ENCODE measurements at places on chromosomes 12 and 14.

DNA sequence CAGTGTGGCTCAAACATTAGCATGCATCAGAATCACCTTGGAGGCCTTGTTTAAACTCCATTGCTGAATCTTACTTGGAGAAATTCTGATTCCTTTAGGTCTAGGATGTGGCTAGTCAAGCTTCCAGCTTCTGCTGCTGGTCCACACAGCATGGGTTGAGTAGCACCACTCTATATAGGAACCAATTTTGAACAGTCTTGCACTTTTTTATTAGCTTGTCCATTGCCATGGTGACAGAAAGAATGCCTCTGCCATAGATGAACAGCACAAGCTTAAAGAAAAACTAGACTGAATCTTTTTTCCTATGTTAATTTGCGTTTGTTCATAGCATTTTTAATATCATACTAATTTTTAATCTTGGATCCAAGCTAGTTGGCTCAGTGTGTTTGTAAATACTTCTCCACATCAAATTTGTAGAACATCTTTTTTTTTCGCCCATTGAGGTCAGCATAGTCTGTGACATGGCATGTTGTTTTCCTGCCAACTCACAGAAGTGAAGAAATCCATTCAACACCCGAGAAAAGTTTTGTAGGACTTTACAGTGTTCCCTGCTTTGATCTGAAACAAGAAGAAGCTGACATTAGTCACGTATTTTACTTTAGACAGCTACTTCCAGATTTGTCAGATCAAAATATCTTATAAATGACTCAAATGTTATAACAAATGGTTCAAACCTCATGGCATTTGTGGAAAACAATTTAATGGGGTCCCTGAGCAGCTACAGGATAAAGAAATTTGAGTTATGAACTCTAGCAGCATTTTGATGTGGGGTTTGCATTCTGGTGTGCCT lies 438.8 kb downstream of the EGLN3 start:
- no peak for DNase-seq

DNA sequence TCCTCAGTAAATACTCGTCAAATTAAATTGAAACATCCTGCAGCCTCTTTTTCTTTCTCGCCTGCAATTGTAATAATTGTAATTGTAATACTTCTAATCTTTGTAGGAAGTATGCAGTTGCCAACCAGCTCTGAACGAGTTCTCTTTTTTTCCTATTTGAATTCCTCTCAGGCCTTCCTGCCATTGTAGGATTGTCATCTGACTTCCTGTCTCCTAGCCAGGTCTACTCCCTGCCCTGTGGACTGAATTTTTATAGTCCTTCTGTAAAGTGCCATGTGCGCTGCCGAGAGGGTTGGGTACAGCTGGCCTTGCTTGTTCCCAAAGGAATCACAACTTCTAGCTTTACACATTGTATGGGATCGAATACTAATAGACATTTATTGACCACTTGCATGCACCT lies 183.3 kb downstream of the SSPN start:
- no peak for DNase-seq

GRCh38 chr12:131923260-131923659 lies 5.8 kb upstream of the PUS1 start:
- DNase-seq, result no peak

DNA sequence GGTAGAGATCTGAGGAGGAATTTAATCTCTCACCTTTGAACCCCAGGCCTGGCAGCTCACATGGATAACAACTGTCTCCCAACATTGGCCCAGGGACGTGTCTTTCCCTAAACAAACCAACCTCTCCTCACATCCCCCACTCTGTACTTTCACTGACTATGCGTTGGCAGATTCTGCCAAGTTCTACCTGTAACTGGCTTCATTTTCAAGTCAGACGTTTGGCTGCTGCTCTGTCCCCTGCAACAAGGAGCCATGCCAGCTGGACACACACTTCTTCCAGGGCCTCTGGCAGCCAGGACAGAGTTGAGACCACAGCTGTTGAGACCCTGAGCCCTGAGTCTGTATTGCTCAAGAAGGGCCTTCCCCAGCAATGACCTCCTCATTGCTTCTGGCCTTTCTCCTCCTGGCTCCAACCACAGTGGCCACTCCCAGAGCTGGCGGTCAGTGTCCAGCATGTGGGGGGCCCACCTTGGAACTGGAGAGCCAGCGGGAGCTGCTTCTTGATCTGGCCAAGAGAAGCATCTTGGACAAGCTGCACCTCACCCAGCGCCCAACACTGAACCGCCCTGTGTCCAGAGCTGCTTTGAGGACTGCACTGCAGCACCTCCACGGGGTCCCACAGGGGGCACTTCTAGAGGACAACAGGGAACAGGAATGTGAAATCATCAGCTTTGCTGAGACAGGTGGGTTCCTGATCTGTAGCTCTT lies at the start of gene INHBC:
TSS of gene INHBC (plus strand) at position 268 of the 707 bp plus-strand sequence. CDS start at position 371, 103 bp downstream.
- no peak for DNase-seq

DNA sequence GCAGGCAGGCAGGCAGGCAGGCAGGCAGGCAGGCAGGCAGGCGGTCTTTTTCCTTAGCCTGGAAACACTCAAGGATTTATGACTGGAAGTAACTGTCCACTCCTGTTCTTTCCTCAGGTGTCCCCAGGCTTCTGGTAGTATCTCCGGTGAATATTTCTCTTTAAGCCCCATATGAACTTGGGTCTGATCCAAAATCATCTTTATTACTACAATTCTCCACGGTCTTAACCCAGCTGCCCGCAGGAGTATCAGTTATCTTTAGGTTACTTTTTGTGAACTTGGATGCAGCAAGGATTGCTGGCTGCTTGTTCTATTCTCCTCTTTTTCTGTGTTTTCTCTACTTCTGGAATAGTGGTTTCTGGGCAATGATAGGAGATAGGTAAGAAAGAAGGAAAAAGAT lies 3.3 kb downstream of the CSRNP2 start:
- no peak for DNase-seq

DNA sequence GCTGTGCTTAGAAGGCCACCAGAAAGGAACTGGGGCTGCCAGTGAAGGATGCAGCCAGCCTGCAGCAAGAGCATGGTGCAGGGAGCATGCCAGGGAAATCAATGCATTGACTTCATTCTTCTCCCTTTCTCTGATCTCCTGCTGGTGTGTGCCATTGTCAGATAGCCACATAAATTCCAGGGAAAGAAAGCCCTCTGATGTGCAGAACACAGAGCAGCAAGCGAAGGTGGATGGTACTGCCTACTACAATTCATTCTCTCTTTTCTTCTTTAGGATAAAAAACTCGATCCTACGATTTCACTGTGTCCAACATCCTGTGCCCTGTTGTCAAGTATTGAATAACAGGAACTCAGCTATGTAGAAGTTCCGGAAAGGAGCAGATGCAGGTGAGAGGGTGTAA lies 446.7 kb upstream of the TMEM132C start:
- no peak for DNase-seq

DNA sequence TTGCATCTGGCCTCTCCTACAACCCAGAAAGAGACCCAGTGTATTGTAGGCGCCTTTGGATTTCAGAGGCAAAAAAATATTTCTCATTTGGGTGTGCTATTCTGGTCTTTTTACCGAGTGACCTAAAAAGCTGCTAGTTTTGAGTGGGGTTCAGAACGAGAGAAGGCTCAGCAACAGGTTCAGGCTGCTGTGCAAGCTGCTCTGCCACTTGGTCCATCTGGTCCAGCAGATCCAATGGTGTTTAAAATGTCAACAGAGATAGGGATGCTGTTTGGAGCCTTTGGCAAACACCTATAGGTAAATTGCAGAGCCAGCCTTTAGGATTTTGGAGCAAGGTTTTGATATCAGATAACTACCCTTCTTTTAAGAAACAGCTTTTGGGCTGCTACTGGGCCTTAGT lies 25.3 kb upstream of the DYRK2 start:
- no peak for DNase-seq

GRCh38 chr12:49489720-49490119 lies 49.1 kb upstream of the KCNH3 start:
- DNase-seq, result no peak

- DNase-seq, result no peak
These were observed 17.4 kb downstream of the P2RX4 start for GRCh38 chr12:121227294-121227693.

- no peak for DNase-seq
These were observed 660 bp upstream of the HCFC2 start for GRCh38 chr12:104063712-104064030.

DNA sequence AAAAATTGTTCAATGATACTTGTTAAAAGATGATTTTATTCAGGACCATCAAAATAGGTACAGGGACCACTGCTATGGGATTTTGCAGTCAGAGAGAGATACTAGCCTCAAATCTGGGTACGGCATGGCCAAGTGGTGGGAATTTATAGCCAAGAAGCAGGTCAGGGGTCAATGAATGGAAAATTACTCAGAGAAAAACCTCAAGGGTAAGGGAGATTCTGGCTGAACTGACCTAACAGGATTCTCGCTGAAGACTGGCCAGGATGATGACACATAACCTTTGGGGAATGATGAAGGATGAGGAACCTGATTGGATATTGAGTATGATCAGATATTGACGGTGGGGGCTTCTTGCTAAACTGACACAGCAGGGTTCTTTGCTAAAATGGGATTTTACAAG lies 32.7 kb downstream of the DEPDC4 start:
- no peak for DNase-seq

DNA sequence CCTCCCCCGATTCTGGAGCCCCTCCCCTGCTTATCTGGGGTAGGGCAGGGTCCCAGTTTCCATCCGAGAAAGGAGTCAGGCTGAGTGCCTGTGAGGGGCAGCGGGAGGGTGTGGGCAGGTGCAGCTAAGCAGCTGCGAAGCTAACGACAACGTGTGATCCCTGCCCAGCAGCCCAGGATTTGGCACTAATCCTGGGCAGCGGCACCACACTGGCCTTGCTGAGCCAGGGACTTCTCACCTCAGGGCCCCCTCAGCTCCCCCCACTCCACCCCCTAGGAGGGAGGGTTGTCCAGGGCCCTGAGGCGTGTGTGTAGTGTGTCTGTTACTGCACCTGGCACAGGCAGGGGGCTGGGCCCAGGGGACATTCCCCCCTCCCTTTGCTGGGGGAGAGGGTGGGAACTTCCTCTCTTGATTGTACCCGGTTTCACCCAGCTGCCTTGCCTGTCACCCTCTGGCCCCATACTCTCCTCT lies 1.8 kb downstream of the SMIM41 start:
- no peak for DNase-seq

DNA sequence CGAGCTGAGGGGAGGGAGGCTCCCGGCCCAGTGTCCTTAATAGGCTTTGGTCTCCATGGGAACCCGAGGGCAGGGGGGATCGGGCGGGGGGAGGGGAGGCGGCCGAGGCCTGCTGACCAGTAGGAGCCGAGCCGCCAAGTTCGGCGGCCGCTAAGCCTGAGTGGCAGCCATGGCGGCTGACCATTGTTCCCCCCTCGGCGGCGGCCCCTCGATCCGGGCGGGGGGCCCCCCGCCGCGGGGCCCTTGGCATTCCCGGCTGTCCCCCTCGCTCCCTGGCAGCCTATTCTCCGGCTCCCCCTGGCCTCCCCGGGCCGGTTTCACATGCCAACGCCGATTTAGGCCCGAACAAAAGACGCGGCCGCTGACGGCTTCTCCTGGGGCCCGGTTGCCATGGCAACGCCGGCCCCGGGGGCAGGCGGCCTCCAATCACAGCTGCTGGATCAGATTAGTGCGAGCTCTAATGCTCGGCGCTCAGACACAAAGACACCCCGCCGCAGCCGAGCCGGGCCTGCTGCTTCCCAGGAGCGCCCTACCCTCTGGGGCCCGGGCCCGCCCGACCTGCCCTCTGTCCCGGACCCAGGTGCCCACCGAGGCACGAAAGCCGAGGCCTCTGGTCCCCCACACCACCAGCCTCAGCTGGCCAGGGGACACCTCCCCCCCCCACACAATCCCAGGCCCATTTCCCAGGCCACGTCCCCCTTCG lies 7.3 kb downstream of the MSI1 start:
- no peak for DNase-seq

GRCh38 chr14:22008766-22009165 lies 335.1 kb upstream of the OR4E1 start:
- DNase-seq, result no peak

DNA sequence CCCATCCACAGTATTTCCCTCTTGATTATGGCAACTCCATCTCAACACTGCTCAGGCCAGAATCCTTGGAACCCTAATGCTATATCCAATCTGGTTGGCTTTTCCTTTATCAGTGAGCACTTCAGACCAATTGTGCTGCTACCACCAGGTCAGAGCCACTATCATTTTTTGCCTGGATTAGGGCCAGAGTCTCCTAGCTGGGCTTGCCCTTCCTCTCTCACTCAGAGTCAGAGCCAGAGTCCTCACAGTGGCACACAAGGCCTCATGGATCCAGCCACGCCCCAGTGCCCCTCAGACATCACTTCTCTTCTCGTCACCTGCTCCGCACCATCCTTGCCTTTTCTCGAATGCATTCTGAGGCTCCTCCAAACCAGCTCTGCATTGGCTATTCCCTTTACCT lies 211.1 kb downstream of the ANO6 start:
- DNase-seq, result no peak

DNA sequence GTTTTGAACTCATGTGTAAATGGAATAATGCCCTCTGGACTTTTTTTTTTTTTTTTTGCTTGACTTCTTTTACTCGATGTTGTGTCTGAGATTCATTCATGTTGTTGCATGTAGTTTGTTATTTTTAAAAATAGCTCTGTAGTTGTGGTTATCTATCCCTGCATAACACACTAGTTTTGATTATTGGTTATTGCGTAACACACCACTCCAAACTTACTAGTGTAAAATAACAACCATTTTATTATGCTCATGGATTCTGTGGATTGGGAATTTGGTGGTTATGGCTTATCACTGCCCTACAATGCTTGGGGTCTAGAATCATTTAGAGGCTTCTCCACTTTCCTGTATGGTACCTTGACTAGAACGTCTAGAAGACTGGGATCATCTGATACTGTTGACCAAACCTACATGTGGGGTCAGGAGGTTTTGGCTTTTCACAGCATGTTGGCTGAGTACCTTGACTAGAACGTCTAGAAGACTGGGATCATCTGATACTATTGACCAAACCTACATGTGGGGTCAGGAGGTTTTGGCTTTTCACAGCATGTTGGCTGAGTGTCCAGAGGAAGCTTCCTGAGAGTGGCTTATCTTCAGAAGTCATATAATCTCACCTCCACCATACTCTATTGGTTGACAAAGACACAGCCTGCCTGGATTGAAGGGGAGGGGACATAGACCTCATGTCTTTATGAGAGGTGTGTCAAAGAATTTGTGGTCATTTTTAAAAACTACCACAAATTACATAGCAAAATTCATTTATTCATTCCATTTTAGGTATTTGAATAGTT lies 11.6 kb downstream of the VRK1 start:
- no peak for DNase-seq

Data from T-helper 17 cell (primary cell).